ENCODE measurements at places on chromosomes 16 and 17. TPM values are rescaled to one million over a fixed set of nuclear protein-coding genes. Genes with fewer than 3 reads are reported as not detected.

GRCh38 chr16:87615621-87616041 lies 13.3 kb downstream of the JPH3 start:
- DNase-seq, result no peak
- no peak overlapping the region for H3K4me3 ChIP-seq
- no peaks in the 10 kb centered on the region for H3K36me3 ChIP-seq
- peaks cover 7% of the 10 kb centered on the region for H3K4me1 ChIP-seq

DNA sequence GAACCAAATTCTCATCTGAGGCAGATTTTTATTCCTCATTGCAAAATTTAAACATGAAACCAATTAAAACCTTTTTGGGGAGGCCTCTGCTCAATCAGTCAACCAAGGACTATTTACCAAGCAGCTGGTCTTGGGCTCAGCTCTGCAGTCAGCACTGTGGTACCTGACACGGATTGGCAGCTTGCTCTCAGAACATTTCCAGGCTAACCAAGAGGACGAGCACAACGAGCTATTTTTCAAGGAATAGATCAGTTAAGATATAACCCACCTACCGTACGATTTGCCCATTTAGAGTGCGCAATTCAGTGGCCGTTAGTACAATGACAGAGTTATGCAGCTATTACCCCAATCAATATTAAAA lies 26.4 kb upstream of the KLHDC4 start:
- no peak overlapping the region for H3K4me3 ChIP-seq
- peaks cover 2% of the 10 kb centered on the region for H3K4me1 ChIP-seq
- H3K27me3 ChIP-seq, result peaks cover 4% of the 10 kb centered on the region
- DNase-seq, result no peak

WFDC1 gene
- total RNA-seq, result 0.93 TPM

USP22 gene
- 420 TPM for total RNA-seq

- DNase-seq, result no peak
- no peak overlapping the region for H3K27ac ChIP-seq
- no peaks in the 10 kb centered on the region for H3K27me3 ChIP-seq
These were observed 32.4 kb downstream of the ANKFN1 start for GRCh38 chr17:56185491-56186221.

DNA sequence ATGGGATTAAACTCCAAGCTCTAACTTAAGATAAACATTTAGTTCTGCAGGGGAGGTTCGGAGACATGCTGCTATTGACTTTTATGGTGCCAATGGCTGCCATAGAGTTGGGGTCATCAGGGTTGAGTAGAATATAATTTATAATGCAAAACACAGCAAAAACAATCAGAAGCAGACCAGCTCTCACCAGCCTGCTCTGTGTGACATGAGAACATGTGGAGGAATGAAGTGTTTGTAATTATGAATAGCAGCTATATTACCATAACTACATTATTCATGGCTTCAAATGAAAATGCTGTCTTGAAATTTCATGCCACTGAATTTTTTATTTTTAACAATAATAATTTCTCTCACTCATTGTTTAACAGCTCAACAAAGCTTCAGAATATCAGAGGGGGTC lies 645.6 kb upstream of the CDH8 start:
- no peak overlapping the region for H3K4me3 ChIP-seq
- no peaks in the 10 kb centered on the region for H3K27me3 ChIP-seq
- DNase-seq, result no peak
- peaks cover 13% of the 10 kb centered on the region for H3K36me3 ChIP-seq

Data from glutamatergic neuron (in vitro differentiated cells).